ENCODE measurements at places on chromosomes 5 and 9.

DNA sequence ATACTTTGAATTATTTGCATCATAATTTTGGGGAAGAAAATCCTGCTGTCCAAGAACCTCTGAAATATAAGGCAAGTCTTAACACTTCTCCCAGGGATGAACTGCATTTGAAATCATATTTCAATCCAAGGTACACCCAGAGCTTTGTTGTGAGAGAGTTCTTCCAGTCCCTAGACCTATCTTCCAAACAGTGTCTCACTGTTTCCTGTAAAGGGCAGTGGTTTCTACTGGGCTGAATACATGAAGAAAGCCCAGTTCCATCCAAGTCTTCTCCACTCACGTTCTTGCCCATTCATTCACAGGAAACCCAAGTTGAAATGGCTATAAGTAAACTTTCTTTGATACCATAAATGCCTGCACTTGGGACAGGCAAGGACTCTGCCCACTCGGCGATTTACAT, 108.3 kb upstream of the LHFPL2 start:
- no peak overlapping the region for H3K4me3 ChIP-seq
- no peak overlapping the region for H3K27ac ChIP-seq
- DNase-seq, result no peak
- H3K27me3 ChIP-seq, result no peaks in the 10 kb centered on the region

- no peak overlapping the region for H3K4me3 ChIP-seq
- no peaks in the 10 kb centered on the region for H3K27me3 ChIP-seq
- DNase-seq, result no peak
- no peak overlapping the region for H3K27ac ChIP-seq
- H3K36me3 ChIP-seq, result no peaks in the 10 kb centered on the region
- H3K4me1 ChIP-seq, result no peaks in the 10 kb centered on the region
These were observed 47.8 kb upstream of the IER5L start for GRCh38 chr9:129225815-129226214.

DNA sequence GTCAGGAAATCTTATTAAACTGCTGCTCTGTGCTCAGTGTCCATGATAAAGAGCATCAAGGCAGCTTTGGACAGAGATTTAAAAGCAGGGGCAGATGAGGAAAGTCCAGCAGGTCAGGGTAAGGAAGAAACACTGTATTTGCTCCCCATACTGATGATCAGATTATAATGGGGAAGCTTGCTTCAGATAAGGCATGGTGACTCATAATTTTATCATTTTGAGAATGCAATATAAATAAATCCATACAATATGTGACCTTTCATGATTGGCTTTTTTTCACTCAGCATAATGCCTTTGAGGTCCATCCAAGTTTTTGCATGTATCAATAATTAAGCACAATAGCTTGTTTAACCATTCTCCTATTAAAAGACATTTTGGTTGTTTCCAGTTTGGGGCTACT, 48.1 kb upstream of the LHFPL2 start:
- H3K27me3 ChIP-seq, result no peaks in the 10 kb centered on the region
- no peak overlapping the region for H3K27ac ChIP-seq
- H3K4me1 ChIP-seq, result no peaks in the 10 kb centered on the region
- no peak for DNase-seq

- no peak overlapping the region for H3K4me3 ChIP-seq
- no peaks in the 10 kb centered on the region for H3K4me1 ChIP-seq
- H3K27me3 ChIP-seq, result no peaks in the 10 kb centered on the region
These were observed 218.1 kb downstream of the MPDZ start for GRCh38 chr9:13061390-13061789.

GRCh38 chr9:126915281-126915816, 767 bp downstream of the RALGPS1 start:
- DNase-seq, result no peak
- H3K27ac ChIP-seq, result no peak overlapping the region
- peaks cover 19% of the 10 kb centered on the region for H3K4me1 ChIP-seq

DNA sequence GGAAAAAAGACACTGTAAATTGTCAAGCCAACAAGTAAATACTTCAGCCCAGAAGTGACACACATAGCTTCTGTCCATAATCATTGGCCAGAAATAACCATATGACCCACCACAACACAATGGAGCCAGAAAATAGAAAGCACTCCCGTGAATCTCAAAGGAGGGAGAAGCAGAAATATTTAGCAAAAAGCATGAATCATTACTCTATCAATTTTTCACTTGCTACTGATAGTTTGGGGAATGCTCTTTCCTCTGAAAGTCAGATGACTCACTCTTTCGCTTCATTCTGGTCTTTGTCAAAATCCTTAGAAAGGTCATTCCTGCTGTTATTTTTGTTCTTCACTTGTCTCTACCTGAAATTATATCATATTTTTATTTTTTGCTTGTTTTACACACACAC, 312.6 kb downstream of the TMEM232 start:
- no peaks in the 10 kb centered on the region for H3K4me1 ChIP-seq
- DNase-seq, result no peak
- H3K27ac ChIP-seq, result no peak overlapping the region
- no peak overlapping the region for H3K4me3 ChIP-seq
- H3K36me3 ChIP-seq, result no peaks in the 10 kb centered on the region

DNA sequence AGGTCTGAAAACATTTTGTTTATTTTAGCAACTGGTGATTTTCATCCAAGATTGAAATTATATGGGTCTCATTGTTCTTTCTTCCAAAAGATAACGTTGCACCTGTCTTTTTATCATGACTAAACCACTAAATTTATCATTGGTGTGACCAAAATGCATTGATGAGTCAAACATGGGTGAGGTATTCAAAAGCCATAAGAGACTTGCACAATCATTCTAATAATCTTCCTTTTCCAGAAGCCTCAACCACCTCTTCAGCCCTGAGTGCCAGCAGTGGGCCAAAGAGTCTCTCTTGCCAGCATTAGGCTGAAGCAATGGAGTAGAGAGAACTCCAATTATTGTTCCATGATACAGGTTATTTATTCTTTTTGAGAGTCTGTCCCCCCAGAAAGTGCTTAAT, 198.9 kb downstream of the LURAP1L start:
- no peaks in the 10 kb centered on the region for H3K27me3 ChIP-seq
- H3K27ac ChIP-seq, result no peak overlapping the region
- H3K4me1 ChIP-seq, result no peaks in the 10 kb centered on the region
- no peak for DNase-seq
- no peak overlapping the region for H3K4me3 ChIP-seq
- H3K36me3 ChIP-seq, result no peaks in the 10 kb centered on the region

- no peaks in the 10 kb centered on the region for H3K36me3 ChIP-seq
- no peak overlapping the region for H3K4me3 ChIP-seq
- no peaks in the 10 kb centered on the region for H3K27me3 ChIP-seq
- no peak for DNase-seq
- no peak overlapping the region for H3K27ac ChIP-seq
- no peaks in the 10 kb centered on the region for H3K4me1 ChIP-seq
These were observed 415.2 kb downstream of the EBF1 start for GRCh38 chr5:158684469-158684868.

- peaks cover 9% of the 10 kb centered on the region for H3K4me1 ChIP-seq
- no peak overlapping the region for H3K27ac ChIP-seq
- no peak overlapping the region for H3K4me3 ChIP-seq
- DNase-seq, result no peak
These were observed 37.8 kb downstream of the NEURL1B start for GRCh38 chr5:172678902-172679301.

- H3K27ac ChIP-seq, result no peak overlapping the region
- H3K27me3 ChIP-seq, result no peaks in the 10 kb centered on the region
- peaks cover 8% of the 10 kb centered on the region for H3K36me3 ChIP-seq
- no peak for DNase-seq
- no peaks in the 10 kb centered on the region for H3K4me1 ChIP-seq
These were observed 33.1 kb downstream of the RASA1 start for GRCh38 chr5:87300744-87301143.

DNA sequence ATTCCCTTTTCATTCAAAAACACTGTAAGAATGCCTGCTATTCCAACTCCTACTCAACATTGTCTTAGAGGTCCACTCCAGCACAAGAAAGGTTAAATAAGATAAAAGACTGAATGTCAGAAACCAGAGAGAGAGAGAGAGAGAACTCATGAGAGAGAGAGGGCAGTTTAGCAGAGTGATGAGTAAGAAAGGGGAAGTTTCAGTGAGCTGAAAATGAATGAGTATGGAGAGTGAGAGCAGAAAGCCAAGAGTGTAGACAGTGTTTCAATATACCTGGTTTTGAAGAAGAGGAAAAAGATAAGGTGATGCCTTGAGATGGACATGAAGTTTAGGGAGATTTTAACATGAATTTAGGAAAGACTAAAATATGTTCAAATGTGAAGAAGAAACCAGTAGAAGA, 528.0 kb upstream of the SEMA6A start:
- DNase-seq, result no peak
- H3K27ac ChIP-seq, result no peak overlapping the region
- no peaks in the 10 kb centered on the region for H3K27me3 ChIP-seq

- peaks cover 2% of the 10 kb centered on the region for H3K4me1 ChIP-seq
- no peak for DNase-seq
- H3K27ac ChIP-seq, result no peak overlapping the region
- H3K27me3 ChIP-seq, result no peaks in the 10 kb centered on the region
- H3K4me3 ChIP-seq, result no peak overlapping the region
These were observed 113.2 kb downstream of the SLC12A2 start for GRCh38 chr5:128196791-128197190.

GRCh38 chr5:35862126-35862525, 5.4 kb downstream of the IL7R start:
- no peaks in the 10 kb centered on the region for H3K27me3 ChIP-seq
- no peak overlapping the region for H3K4me3 ChIP-seq
- H3K4me1 ChIP-seq, result no peaks in the 10 kb centered on the region

DNA sequence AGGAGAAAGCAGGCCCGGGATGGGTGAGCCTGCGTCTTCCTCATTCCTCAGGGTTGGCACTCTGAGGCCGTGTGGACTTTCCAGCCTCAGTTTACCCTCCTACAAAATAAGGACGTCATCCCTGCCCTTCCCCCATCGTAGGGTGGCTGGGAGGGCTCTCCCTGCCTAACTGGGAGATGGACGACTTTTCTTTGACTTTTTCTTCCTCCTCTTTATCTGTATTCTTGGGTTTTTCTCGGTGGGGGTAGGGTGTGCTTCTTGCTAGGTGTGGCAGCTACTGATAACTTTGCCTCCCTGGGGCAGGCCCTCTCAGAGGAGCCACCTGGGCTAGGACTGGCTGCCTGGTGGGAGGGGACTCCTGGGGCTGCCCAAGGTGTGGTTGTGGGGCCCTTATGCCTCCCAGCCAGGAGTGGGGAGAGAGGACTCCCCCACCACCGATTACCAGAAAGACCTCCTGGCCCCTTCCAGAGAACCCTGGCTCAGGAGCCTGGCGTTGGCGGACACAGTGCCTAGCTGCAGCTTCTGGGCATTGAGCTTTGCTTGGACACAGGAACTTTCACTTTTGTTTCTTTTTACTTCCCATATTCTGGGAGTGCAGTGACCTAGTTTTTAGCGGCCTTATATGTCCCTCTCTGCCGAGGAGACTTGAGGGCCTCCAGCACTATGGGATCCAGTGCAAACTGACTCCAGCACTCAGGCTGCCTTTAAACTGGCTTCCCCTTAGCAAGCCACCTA, 6.1 kb downstream of the GLIPR2 start:
- DNase-seq, result no peak
- no peak overlapping the region for H3K4me3 ChIP-seq
- no peaks in the 10 kb centered on the region for H3K4me1 ChIP-seq
- H3K27ac ChIP-seq, result no peak overlapping the region
- no peaks in the 10 kb centered on the region for H3K36me3 ChIP-seq

- DNase-seq, result no peak
- no peaks in the 10 kb centered on the region for H3K27me3 ChIP-seq
- no peak overlapping the region for H3K4me3 ChIP-seq
- H3K36me3 ChIP-seq, result no peaks in the 10 kb centered on the region
- no peaks in the 10 kb centered on the region for H3K4me1 ChIP-seq
- no peak overlapping the region for H3K27ac ChIP-seq
These were observed 92.6 kb downstream of the CWC27 start for GRCh38 chr5:64861281-64861680.

- H3K36me3 ChIP-seq, result no peaks in the 10 kb centered on the region
- H3K4me1 ChIP-seq, result peaks cover 2% of the 10 kb centered on the region
- no peaks in the 10 kb centered on the region for H3K27me3 ChIP-seq
- no peak overlapping the region for H3K4me3 ChIP-seq
- H3K27ac ChIP-seq, result no peak overlapping the region
These were observed 80.3 kb downstream of the ANKRD33B start for GRCh38 chr5:10644192-10644591.

DNA sequence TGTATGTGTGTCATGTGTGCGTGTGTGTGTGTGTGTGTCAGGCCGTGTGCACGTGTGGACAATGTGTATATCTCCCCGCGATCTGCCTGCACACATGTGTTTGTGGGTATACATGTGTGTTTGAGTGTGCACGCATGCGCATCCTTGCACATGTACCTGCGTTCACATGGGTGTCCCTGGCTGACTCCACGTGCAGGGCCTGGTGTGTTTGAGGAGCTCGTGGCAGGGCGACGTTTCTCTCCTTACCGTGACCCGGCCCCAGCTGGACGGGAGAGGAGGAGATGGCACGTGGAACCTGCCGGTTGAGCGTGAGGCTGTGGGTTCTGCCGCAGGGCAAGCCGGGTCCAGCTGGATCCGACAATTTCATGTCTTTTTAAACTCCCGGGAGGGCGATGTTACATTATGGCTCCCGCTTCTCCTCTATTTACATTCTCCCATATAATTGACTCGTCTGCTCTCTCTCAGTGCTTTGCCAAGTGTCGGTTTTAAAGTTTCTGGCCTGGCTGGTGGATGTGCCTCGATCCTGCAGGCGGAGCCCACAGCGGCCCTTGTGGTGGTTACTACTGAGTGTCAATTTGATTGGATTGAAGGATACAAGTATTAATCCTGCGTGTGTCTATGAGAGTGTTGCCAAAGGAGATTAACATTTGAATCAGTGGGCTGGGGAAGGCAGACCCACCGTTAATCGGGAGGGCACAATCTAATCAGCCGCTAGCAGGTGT, 5.9 kb downstream of the COL5A1 start:
- H3K36me3 ChIP-seq, result no peaks in the 10 kb centered on the region
- no peak overlapping the region for H3K4me3 ChIP-seq
- DNase-seq, result no peak
- no peaks in the 10 kb centered on the region for H3K27me3 ChIP-seq
- no peak overlapping the region for H3K27ac ChIP-seq

DNA sequence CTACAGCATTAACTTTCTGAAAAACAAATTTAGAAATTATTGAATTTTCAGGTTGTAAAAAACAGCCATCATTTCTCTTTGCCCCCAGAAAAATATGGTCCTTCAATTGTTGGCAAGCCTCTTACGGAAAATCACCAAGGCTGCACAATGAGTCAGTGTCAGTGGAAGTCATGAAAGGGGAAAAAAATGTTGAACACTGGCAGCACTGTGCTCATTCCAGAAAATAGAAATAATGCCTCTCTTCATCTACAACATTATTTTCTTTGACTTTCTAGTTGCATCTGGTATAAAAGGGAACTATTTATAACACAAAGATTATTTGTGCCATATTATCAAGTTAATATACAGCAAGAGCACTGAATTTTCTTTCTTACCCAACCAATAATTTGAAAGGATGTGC, 26.7 kb upstream of the STK32A start:
- no peaks in the 10 kb centered on the region for H3K4me1 ChIP-seq
- H3K4me3 ChIP-seq, result no peak overlapping the region
- H3K27ac ChIP-seq, result no peak overlapping the region

DNA sequence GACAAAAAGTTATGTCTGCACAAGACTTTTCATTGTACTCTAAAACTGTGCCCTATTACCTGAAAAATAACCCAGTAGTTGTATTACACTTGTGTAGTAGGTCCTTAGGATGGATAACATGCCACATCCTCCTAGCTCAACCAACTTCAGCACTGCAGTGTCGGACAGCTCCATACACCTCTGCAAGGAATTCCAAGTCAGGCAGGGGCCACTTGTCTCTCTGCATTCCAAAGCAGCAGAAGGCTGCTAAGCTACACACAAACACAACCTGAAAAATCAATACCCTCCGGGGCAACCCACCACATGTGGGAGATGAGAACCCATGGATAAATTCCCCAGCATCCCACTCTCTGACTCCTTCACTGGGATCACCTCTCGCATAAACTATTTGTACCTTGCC, 50.2 kb downstream of the MED10 start:
- H3K27me3 ChIP-seq, result no peaks in the 10 kb centered on the region
- DNase-seq, result peak; percentile 76
- no peaks in the 10 kb centered on the region for H3K4me1 ChIP-seq
- H3K36me3 ChIP-seq, result no peaks in the 10 kb centered on the region
- no peak overlapping the region for H3K27ac ChIP-seq
